ENCODE measurements at places on chromosomes 4 and X. TPM values are rescaled to one million over a fixed set of nuclear protein-coding genes. Genes with fewer than 3 reads are reported as not detected.

Gene PCDH18
- total RNA-seq, result 118 TPM

Gene SLITRK2
- 2.5 TPM for total RNA-seq

DNA sequence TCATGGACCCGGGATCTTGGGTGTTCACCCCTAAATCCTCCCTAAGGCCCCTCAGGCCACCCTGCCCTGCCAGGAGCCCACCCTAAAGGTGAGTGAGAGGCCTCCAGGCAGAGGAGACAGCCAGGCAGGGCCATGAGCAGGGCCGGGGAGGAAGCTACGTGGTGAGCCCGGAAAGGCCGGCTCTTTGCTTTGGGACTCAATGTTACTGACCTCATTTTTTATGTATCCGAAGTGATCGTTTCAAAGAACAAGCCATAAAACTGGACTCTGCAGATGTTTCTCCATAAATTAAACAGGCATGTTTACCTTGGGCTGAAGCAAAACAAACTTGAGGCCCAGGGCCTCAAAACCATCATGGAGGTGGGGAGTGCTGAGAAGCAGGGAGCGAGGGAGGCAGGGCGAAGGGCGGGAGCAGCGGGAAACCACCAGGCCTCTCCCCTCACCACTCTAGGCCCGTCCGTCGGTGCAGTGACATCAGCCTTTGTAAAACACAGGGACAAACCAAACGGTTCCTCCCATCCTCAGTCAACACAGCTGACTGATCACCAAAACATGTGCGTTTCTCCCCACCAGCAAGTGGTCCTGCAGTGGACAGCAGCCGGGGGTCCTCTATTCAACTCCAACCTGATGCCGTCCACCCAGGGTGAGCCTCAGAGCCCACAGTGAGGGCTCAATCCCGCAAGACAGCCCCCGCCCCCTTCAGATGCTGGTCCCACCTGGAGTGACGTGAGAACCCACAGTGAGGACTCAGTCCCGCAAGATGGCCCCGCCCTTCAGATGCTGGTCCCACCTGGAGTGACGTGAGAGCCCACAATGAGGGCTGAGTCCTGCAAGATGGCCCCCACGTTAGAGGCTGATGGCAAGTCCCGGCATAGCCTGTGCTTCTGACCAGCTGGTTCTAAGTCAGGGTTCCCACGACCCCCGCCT, 102.9 kb upstream of the LRPAP1 start:
- DNase-seq, result no peak

GRCh38 chr4:113869743-113870375, 108.3 kb upstream of the CAMK2D start:
- no peak for DNase-seq

DNA sequence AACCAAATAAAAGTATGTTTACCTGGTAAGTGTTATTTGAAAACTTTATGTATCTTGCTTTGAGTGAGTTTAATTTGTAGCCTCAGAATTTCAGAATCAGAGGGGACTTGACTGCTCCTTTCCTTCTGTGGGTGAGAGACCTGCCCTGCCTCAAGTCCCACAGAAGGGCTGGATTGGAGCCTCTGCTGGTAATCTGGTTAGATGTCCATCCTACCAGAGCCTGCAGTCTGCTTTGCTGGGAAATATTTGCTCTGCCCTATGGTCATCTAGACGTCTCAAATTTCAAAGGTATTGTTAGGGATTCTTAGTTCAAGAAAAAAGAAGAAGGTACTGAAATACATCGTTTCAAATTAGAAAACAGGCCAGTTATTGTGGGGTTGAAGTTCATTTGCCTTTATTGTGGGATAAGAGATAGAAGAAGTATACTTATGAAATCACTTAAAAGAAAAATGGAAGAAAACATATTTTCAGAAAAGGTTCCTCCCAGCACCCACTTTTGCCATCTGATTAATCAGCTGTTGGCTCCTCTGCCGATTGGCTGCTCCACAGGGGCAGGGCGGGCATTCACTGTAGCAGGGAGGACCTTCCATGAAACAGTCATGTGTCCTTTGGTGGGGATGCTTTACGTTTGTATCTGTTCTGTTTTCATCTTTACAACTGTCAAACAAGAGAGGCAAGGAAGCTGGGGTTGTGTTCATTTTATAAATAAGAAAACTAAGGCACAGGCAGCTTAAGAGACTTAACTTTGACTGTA, 73.3 kb upstream of the TLR2 start:
- DNase-seq, result no peak

- DNase-seq, result no peak
These were observed 158.2 kb downstream of the DEFB131A start for GRCh38 chr4:9602389-9602914.

Data from skin of body (tissue), 3 donors.